ENCODE measurements at places on chromosomes 7 and 10.
A peak's percentile ranks its signal among the peaks of the same experiment; 100 is the strongest.

- no peak for DNase-seq
These were observed 25.3 kb upstream of the FZD8 start for GRCh38 chr10:35667270-35667889.

DNA sequence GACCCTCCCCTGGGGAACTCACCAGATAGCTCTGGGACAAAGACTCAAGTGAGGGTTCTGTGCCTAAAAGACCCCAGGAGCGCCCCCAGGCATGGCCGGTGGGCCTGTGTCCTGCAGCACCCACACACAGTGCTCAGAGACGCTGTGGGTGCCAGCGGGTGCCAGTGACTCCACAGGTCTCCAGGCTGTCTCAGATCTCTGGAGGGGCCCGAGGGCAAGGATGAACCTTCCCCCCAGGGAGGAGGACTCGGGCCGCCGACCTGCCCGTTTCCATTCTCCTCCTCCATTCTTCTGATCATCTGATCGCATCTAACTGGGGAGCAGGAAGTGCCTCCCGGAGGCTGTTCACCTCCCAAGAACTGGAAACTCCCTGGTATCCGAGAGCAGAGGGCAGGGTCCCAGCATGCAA, 980 bp downstream of the ADAM8 start:
- DNase-seq, result peak; percentile 68

GRCh38 chr10:132533571-132534260, 3.9 kb upstream of the INPP5A start:
- no peak for DNase-seq

DNA sequence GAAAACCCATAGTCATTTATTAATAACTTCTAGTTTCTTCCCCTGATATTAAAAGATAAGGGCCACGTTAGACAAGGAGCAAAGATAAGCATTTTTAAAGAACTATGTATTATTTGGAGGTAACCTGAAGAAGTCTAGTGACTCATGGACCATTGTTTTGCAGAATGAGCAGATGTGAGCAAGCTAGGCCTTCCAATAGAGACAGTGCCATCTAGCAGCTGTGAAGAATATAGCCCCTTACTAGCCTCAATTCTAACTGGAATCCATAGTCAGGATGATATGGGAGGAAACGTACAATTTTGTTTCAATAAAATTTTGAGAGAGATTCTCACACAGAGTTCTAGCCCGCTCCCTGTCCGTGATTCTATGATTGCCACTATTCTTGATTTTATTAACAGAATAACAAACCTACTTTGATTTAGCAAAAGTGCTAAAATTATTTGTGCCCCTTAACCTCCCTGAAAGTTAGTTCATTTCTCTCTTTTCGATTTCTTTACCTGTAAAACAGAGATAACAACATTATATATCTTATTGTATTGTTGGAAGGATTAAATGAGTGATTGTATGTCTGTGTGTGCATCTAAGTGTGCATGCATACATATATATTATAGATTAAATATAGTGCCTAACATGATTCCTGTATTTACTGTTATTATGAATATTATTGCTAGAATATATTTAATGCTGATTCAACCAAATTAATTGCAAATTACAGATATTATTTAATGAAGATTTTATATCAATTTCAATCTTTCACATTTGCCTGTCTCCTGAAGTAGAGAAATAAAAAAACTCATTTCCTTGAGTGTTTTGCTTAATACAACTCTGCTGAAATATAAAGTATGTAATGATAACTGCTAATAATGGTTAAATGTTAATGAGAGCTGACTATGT, 22.7 kb downstream of the FAM237B start:
- DNase-seq, result peak; percentile 60

DNA sequence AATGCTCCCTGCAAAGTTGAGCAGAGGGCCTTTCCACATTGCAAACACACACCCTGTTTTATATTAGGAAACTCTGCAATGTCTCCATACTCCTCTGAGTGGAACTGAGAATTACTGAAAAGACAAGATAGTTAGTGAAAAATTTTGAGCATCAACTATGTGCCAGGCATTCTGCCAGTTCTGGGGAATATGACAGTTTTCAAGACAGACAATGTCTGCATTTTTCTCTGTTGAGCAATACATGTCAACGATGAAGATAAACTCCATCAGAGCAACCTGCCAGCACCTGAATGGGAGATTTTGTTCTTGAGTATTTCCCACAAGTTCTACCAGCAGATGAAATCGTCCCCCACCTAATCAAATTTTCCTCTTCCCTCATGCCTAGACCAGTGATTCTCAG, 203.4 kb upstream of the BMPER start:
- DNase-seq, result no peak

DNA sequence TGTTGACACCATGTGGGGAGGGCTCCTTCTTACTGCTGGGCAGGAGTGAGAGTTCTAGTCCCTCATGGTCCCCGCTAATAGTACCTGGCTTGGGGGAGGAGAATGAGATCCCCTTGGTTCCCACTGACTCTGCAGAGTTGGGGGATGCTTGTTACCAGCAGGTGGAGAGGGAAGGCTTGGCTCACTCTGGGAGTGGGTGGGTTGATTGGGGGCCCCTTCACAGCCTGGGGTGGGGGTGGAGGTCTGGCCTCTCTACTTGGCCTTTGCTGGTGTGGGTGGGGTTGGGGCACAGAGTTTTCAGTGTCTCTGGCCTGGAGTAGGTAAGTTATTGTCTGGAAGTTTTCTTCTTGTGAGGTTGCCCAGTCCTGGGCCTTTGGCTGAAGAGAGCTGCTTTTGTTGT, 31.9 kb downstream of the ADCY1 start:
- DNase-seq, result no peak

- no peak for DNase-seq
These were observed 62.4 kb downstream of the HK1 start for GRCh38 chr10:69340695-69341094.

GRCh38 chr10:131553121-131553520, 241.6 kb upstream of the TCERG1L start:
- no peak for DNase-seq

- DNase-seq, result no peak
These were observed 61.3 kb downstream of the APBB1IP start for GRCh38 chr10:26499426-26499825.

DNA sequence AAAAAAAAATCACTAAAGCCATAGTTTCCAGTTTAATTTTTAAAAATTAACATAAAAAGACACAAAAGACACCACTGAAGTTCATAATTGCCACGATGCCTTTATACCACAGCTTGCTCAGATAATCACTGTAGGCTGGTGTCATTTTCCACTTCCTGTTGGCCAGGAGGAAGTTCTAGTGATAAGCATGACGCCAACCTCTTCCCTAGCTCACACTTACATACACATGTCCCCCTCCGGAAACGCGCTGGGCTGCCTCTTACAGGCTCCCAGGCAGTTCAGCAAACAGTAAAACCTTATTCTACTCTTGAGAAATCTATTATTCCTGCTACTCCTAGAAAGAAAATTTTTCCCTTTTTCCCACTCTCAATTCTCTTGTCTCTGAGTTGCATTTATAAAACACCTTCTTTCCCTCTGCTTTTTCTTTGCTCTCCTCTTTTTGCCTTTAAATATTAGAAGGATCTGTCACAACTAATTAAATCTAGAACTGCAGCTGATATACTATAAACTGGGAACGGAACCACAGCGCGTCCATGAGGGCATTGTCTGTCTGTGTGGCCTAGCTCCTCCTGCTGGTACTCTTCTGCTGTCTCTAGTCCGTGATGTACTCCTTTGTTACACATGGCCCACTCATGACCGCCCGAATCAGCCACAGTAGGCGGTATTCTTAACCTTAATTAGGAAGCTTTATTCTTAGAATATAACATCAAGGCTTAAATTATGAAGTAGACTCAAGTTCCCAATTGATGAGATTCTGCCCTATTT, 664.9 kb downstream of the CNTNAP2 start:
- DNase-seq, result no peak

GRCh38 chr7:55593515-55594318, 21.4 kb upstream of the VOPP1 start:
- DNase-seq, result peak; percentile 81

GRCh38 chr10:10782603-10783002, 235.1 kb upstream of the CELF2 start:
- DNase-seq, result no peak

GRCh38 chr7:34772296-34772938, 114.4 kb downstream of the NPSR1 start:
- no peak for DNase-seq

GRCh38 chr10:62045765-62046521, 144.4 kb downstream of the ARID5B start:
- DNase-seq, result peak; percentile 59

DNA sequence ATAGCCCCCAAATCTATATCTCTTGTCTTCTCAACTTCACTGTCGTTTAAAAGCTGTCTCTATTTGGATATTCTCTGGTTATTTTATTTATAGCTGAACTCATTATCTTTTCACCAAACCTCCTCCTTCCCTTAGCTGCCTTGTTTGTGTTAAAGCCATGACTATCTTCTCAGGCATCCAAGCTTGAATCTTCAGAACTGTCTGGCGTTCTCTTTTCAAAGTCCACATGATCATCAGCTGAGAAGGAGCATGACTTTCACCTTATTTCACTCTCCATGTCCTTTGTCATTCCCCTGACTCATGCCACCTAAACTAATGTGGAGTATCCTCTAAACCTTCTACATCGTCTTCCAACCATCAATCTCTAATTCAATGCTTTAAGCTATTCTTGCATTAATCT, 5.7 kb upstream of the GLCCI1 start:
- DNase-seq, result no peak

GRCh38 chr10:76082232-76082631, 650.8 kb downstream of the LRMDA start:
- DNase-seq, result no peak

DNA sequence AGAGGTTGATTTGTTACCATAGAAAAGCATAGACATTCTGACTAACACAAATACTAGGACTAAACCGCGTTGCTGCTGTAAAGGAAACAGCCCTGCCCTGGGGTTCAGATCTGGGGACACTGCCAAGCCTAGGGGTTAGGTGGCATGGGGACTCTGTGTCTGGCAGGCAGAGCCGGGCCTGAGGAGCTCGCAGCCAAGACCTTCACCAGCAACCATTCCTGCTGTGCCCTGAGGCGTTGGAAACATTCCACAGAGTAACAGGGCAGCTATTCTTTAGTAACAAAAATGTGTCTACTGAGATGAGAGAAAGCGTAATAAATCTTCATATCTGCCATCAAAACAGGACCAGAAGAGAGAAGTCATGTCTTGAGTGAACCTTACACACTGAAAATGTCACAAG, 280.5 kb downstream of the POM121L12 start:
- DNase-seq, result no peak

GRCh38 chr10:118562851-118563250, 32.6 kb downstream of the PRLHR start:
- no peak for DNase-seq

DNA sequence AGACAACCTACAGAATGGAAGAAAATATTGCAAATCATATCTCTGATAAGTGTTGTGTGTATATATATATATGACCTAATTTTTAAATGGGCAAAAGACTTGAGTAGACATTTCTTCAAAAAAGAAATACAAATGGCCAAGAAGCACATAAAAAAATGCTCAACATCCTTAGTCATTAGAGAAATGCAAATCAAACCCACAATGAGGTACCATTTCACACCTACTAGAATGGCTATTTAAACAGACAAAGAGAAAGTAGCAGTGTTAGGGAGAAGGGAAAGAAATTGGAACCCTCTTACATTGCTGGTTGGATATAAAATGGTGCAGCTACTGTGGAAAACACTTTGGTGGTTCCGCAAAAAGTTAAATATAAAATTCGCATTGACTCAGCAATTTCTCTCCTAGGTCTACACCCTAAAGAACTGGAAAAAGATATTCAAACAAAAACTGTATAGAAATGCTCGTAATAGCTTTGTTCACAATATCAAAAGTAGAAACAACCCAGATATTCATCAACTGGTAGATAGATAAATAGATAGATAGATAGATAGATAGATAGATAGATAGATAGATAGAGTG, 16.3 kb downstream of the ACSL5 start:
- no peak for DNase-seq

DNA sequence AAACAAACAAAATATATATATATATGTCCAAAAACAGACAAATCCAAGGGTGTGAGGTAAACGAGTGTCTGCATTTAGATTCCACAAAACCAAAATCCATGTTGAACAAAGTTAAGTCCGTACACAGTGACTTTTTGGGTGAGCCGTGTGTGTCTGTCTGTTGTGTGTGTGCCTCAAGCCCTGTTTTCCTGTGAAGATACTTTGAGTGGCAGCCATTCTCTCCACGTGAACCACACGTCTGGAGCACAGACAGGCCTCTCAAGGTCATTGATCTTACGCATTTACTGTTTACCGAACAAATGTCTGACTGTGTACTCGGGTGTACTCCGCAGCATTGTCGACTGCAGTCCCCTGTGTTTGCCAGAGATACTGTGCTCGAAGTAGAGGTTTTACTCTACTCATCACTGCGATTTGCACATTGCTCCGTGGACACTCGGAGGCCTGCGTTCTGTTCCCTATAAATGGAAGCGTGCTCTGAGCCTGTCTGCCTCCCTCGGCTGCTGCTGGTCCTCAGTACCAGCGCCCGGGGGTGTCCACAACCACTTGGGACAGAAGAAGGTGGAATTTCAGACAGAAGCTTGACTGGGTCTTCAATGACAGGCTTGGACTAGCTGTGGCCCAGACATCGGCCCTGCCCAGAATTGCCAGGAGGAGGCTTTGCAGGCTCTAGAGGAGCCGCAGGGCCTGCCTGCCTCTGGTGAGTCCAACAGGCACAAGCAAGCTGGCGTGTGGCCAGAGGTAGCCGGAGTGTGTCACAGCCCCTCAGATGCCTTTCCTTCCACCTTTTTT, 22.1 kb downstream of the CYP17A1 start:
- no peak for DNase-seq

DNA sequence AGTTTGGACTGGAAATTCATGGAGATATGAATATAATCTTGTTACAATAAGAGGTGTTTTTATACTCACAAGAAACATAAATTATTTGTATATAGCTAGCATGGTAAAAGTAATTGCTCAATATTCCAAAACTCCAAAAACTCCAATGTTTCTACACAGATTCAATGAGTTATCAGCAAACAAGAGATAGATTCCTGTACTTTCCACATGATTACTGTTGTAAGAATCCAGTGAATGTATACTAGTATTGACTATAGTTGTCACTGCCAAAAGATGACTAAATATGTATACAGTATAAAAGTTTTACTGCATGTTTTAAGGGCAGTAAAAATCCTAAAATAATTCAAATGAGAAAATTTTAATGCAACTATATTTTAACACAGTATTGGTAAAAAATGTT, 10.7 kb downstream of the ATOH7 start:
- DNase-seq, result no peak

DNA sequence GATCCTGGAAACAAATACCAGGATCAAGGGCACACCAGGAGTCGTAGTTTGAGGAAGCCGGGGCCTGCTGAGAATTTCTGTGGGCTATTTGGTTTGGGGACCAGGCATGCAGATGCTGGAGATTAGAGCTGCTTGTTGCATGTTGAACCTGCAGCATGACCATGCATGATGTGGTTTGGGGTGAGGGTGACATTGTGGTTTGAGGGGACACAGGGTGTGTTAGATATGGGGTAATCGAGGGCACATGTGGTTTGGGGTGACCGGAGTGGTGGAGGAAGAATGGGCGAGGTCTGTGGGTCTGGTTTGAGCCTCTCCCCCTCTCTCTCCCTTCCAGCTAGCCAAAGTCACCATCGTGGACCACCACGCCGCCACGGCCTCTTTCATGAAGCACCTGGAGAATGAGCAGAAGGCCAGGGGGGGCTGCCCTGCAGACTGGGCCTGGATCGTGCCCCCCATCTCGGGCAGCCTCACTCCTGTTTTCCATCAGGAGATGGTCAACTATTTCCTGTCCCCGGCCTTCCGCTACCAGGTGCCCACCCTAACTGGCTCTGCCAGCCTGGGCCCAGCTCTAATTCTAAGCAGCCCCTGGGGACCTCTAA, 10.2 kb downstream of the NOS3 start:
- DNase-seq, result no peak

All from NAMALWA (cell line).